ENCODE measurements at places on chromosomes 1 and 21.

- DNase-seq, result no peak
Measured at GRCh38 chr1:233459470-233459945, 132.0 kb downstream of the MAP3K21 start.

- DNase-seq, result no peak
Measured at GRCh38 chr1:186306533-186306932, 68.5 kb downstream of the TPR start.

DNA sequence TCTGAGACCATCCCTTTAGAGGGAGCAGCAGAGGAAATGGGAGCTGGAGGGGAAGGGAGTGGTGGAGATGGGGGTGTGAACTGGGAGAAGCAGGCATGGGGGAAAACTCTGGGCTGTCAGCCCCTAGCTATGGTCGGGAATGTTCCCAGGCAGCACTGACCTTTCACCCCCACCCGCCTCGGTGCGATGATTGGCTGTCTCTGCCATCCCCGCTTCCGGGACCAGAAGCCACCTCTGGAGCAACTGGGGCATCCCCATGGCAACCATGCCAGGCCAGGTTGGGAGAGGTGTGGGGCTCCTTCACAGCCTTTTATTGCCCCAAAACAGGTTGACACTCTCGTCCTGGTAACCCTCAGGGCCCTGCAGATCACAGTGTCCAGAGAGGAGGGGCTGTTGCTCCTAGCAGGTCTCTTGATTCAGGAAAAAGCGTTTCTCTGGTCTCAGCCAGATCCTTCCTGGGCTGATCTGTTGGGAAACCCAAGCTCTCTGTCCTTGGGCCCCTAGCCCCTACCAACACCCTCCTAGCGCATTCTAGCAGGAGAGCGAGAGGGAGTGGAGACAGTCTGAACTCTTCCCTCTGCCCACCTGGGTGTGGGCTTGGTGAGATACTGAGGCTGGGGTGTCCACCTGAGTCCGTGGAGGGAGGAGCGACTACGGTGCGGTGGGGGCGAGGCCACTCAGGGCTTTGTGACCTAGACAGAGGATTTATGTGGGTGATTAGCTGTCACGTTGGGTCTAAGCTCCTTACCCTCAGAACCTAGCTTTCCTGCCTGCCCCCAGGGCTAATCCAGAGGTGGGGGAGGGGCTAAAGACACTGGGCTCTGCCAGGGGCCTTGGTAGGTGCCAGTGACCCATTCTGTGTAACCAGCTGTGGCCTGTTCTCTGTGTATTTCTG is 12.2 kb upstream of the SLC6A9 start:
- DNase-seq, result no peak

DNA sequence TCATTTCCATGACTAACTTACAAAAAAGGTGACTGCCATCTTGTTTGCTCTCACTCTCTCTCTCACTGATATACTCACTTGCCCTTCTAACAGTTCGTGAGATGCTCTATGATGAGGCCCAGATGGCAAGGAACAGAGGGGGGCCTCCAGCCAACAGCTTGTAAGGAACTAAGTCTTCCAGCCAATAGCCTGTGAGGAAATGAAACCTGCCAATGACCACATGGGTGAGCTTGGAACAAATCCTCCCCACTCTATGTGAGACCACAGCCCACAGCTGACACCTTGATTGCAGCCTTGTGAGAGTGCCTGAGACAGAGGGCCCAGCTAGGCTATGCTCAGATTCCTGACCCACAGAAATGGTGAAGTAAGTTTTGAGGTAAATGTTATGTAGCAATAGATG is 153.7 kb downstream of the HHIPL2 start:
- DNase-seq, result no peak

GRCh38 chr1:182330303-182330702 is 61.3 kb downstream of the GLUL start:
- no peak for DNase-seq

GRCh38 chr1:26278303-26278702 is 1.6 kb upstream of the SH3BGRL3 start:
- DNase-seq, result no peak

DNA sequence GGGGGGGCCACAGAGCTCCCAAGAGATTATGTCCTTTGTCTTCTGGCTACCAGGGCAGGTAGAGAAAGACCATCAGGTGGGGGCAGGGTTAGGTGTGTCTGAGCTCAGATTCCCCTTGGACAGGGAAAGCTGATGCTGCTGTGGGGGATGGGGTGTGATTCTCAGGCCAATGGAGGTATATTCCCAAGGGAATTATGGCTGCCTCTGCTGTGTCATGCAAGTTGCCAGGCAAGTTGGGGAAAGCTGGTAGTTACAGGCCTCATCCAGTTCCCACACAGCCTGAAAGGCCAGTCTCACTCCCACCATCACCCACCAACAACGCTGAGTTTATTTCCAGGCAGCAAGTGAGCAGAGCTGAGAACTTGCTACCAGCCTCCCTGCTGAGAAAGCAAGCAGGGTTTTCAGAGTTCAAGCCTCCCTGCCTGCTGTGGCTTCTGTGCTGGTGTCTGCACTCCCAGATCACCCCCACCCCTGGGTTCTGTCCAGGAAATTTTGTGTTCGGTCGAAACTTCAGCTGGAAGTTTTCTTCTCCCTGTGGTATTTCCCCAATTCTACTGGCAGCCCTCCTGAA is 21.3 kb downstream of the IFI16 start:
- no peak for DNase-seq

DNA sequence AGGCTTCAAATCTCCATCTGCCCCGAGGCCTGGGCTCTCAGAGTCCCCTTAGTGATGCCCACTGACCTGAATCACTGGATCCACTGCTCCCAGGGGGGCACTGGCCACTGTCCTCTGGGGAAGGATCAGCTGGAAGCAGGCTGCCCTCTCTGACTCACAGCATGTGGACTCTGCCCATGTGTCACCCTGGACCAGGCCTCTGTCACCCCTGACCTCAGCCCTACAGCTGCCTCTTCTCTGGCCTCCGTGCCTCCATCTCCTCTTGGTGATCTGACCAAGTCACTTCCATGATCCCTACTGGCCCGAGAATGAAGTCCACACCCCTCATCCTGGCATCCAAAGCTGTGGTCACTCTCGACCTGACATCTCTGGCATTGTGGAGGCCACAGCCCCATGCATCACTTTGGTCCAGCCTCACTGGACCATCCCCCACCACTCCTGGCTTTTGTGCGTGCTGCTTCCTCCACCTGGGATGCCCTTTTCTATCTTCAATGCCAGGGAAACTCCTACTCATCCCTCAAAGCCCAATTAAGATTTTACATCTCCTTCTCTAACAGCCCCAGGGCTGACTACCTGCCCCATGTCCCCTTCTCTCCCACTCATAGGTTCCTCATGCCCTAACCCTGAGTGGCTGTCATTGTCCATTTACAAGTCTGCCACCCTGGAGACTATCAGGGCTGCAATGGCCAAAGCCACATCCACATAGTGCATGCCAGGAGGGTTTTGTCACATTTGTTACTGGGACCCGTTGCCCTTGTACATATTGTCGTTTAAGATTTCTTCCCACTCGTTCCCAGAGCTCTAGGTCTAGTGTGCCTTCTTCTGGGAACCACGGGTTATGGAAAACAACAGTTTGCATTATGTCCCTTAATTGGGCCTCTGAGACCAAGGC is 685.0 kb downstream of the MATN1 start:
- DNase-seq, result peak; percentile 4

DNA sequence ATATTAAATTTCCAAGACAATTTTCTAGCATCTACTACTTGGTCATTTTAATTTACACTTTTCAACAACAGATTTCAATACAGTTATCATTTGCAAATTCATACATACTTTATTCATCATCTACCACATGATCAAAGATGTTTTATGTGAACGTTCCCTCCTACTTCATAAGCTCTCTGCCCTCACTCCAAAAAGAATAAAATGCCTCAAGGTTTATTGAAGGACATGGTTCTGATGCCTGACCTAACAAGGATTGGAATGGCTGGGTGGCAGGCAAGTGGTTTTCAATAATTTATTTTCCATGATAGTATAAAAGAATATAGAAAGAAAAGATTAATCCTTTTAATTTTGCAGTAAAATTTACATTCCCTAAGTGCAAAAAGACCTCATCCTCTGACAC is 5.4 kb downstream of the CDKN2C start:
- no peak for DNase-seq

DNA sequence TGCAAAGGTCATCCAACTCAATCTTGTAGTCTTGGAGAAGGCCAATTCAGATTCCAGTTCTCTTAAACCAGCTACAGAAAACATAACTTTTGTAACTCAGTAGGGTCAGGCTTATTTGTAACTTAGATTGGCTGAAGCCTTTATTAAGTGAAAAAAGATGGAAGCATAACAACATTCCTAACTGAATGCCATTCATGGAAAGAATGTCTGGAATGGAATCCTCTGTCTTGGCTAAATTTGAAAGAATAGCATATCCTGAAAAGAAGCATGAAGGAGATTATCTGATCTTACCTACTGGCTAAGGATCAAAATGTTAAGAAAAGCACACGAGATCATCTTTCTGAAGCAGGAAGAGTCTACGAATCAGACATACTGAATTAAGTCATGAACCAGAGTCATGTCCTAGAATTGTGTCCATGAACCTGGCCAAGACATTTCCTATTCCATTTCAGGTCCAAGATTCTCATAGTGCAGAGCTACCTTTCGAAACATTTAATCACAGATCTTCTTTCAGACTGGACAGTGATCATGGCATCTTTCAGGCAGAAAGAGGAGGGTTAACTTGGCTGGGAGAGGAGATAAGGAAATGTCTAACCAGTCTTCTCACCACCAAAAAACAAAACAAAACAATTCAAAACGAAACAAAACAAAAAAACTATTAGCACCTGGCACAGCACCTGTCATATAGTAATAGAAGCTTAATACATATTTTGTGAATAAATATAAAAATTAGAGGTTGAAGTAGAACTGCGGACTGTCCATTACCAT is 75.6 kb downstream of the XCL2 start:
- DNase-seq, result no peak

GRCh38 chr1:178574345-178574744 is 61.4 kb downstream of the TEX35 start:
- no peak for DNase-seq
